Tibial artery (tissue), 4 donors: ENCODE measurements at places on chromosomes 1 and 21.

- no peak for DNase-seq
Measured at GRCh38 chr21:42731264-42732032, 78.0 kb downstream of the PDE9A start.

DNA sequence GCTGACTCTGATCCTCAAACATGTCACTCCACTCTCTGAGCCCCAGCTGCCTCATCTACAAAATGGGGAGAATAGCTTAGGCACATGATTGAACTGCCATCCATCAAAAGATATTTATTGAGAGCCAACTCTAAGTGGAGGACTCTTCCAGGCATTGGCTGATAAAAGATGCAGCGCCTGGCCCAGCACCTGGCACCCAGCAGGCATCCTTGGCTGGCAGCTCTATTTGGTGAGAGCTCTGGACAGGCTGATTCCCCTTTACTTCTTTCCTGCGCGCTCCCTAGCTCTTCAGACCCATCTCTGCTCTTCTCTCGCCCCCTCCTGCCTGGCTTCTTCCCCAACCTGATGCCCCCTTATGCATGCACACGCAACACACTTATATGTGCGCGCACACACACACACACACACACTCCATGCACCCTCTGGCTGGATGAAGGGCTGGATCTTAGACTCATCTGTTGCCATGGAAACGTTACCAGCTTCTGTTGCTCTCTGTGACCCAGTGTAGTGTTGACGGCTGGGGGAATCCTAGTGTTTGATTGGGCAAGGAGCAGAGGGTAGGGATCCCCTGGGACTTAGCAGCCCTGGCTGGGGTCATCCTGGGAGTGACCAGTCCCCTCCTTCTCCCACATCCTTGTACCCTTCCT, 49.3 kb downstream of the VWA5B1 start:
- no peak for DNase-seq

DNA sequence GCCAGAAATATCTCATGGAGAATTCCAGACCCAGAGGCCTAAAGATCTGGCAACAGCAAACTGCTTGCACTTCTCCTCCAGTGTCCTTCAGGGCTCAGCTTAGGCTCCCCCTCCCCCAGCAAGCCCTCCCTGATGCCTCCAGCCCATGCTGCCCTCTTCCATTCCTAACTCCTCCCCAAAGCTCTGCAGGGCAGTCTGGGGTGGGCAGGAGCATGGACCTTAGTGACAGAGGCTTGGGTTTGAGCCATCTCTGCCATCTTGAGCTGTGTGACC, 436.8 kb downstream of the PTPRU start:
- DNase-seq: no peak

DNA sequence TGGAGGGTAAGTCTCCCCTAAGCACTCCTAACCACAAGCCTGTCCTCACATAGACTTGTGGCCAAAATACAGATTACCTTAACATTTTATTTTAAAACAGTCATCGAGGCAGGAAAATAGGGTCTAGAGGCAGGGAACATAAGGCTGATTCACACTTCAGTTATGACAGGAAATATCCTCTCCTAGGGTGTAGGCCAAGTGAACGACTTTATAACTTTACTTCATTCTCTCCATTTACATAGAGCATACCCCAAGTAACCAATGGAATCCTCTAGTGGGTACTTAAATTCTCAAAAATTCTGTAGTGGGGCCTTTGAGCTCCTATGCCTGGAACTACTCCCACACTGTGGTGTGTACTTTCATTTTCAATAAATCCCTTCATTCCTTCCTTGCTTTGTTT, 113.0 kb downstream of the WDR3 start:
- no peak for DNase-seq
